Mucosa of descending colon (tissue), 3 donors: ENCODE measurements at places on chromosomes 7 and 10. TPM values are rescaled to one million over a fixed set of nuclear protein-coding genes. Genes with fewer than 3 reads are reported as not detected.

- no peak for DNase-seq
Observed at GRCh38 chr10:78181381-78182055, 147.9 kb downstream of the RPS24 start.

DNA sequence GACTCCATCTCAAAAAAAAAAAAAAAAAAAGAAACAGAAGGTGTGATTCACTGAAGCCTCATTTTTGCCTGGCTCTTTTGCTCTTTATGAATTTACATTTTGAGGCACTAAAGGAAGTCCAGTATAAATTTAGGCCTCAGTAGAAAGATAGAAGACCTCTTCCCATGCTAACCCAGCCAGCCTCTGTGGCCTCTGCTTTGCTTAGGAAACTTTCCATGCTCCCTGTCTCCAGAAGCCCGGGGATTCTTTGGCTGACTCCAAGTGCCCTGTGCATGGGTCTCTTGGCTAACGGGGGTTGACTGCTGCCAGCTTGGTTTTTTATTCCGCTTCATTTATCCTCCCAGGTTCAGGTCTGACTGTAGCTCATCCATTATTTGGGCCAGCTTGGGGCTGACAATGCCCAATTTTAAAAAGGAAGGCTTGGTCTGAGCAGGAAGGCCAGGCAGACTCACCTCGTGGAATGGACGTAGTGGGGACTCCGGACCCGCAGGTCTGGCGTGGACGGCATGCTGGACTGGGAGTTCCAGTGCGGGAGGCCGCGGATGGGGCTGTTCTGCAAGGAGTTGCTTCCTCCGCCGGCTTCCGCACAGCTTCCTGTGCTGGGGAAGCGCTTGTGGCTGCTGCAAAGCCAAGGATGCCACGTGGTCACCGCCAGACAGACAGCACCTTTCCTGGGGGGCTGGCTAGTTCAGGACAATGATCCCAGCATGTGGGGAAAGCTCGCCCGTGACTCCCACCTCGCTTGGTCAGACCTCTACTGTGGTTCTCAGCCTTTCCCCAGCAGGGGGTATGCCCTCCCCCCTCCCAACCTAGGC, 72.3 kb downstream of the PRPF18 start:
- DNase-seq: no peak

- DNase-seq: no peak
Observed at GRCh38 chr7:69431626-69432025, 166.6 kb upstream of the AUTS2 start.

- no peak for DNase-seq
Observed at GRCh38 chr7:19368491-19368925, 223.3 kb upstream of the FERD3L start.

DNA sequence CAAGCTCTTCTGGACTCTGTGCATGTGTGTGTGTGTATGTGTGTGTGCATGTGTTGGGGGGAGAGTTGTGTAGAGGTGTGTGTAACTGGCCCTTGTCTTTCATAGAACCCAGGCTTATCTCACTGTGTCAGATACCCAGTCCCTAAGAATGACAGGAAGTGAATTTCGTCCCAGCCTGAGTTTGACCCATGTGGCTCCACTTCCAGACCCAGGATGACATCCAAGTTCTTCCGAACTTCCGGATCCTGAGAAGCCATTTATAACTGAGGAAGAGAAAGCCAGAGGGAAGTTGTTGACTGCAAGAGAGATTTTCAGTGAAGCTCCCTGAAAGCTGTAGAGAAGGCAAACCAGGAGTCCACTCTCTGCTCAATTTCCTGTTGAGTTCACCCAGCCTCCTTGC, 53.2 kb downstream of the ADRB1 start:
- no peak for DNase-seq

The MYL10 gene
- not detected for total RNA-seq

The MCM10 gene
- 2.2 TPM for total RNA-seq
